Naive thymus-derived CD8-positive, alpha-beta T cell (primary cell): ENCODE measurements at places on chromosomes 12 and 14.

DNA sequence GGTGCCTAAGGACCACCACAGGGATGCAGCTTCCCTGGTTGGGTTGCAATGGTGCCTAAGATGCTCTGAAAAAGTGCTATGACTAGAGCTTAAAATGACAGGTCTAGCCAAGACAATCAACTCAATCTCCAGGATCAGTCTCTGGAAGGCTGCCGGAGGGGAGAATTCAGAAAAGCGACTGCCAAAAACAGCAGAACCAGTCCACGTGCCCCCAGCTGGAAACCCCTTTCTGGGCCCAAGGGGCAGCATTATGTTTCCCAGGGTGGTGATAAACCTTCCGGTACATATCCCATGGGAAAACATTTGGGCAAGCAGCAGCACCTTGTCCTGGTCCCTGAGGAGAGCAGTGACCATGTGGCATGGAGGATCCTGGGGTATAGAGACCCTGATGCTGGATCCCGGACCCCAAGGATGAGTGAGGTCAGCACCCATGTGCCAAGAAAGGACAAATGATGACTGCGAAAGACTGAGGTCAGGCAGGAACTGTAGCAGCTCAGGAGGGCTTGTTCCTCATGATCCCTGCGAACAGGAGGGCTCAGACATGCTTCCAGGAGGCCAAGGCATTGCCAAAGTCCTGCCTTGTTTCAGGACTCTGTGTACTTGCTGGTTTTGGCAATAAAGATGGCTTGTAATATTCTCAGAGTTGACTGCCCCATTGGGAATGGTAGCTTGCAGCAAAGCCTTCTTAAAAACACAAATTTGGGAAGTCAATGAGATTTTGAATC lies 49.9 kb upstream of the LTBP2 start:
- DNase-seq = no peak

- DNase-seq = no peak
Observed at GRCh38 chr12:94705676-94706075, 55.3 kb upstream of the TMCC3 start.

DNA sequence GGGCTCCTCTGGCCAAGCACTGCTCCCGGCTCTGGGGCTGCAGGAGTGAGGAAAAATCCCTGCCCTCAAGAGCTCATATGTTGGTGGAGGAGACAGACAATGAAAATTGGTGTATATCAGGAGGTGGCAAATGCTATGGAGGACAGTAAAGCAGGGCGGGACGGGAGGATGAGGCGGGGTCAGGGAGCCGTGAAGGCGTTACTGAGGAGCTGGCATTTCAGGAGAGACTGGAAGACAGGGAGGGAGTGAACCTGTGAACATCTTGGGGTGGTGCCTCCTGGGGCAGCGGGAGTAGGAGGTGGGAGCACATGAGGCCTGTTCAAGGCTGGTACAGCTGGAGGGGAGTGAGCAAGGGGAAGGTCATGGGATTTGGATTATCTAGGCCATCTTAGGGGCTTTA lies 26.6 kb downstream of the TSPAN9 start:
- no peak for DNase-seq

GRCh38 chr14:58465421-58465820 lies 37.9 kb downstream of the KIAA0586 start:
- DNase-seq = no peak

- DNase-seq = no peak
Observed at GRCh38 chr12:46378530-46378929, 6.0 kb upstream of the SLC38A2 start.

DNA sequence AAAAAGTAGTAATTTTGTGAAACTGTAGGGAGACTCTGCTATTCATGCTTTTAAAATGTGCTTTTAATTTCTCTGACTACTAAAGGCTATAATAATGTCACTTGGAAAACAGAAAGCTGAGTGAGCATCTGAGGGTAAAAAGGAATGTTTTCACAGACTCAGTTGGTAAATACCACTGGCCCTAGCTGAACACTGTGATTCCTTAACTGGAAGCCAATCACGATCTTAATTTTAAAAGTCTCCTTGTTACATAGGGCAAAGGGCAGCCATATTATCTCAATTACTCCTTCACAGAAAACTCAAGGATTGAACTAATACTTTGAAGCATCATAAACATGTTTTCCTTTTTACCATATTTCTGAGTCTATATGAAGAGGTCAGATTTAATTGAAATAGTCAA lies 41.9 kb downstream of the PAWR start:
- no peak for DNase-seq

DNA sequence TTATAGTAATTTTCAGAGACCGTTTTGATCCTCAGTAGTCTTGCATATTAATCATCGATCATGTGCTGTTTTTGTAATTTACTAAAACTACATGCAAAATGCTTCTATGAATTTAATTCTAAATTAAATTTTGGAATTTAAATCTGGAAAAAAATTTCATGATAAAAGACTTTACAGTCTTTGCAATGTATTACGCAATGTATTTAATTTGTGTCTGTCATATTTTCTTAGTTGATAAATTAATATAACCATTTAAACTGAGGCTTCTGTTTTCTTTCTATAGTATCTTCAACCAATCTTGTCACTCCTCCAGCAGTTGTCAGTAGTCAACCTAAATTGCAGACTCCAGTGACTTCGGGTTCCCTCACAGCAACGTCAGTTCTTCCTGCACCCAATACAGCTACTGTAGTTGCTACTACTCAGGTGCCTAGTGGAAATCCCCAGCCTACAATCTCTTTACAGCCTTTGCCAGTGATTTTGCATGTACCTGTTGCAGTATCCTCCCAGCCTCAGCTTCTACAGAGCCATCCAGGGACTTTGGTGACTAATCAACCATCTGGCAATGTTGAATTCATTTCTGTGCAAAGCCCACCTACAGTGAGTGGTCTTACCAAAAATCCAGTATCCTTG lies 94.8 kb downstream of the ATF7IP start:
- no peak for DNase-seq

GRCh38 chr12:5456030-5456429 lies 24.1 kb downstream of the NTF3 start:
- DNase-seq = no peak

DNA sequence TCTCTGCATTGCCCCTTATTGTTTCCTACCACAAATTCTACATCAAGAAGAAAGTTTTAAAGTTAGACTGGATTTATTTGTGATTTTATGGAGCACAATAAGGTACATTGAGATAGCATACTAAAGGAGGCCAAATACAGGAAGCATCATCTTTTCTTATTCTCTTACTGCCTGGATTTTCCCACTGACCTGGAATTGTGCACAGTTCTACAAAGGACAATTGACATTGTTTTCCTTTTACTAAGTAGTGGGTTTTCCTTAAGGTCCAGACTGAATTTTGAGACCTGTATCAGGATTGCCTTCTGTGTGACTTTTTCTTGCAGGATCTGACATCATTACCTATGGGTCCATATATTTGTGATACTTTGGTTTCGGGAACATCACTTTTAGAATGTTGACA lies 18.8 kb upstream of the ZNF140 start:
- DNase-seq = no peak

DNA sequence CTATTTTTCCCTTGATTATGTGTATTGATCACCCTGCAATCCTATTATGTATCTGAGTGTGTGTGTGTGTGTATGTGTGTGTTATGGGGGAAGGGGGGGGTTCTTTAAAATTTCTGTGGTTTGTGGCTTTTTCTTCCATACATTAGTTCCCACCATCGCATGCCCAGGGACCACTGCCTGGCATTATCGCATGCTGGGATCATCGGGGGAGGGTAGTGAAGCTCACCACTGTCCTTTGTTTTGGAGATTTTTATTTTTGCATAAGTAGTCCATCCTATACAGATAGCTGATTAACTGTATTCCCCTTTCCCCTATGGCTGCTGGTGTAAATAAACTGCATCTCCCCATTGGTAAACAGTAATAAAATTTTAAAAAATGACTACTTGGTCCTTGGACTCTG lies 3.4 kb downstream of the ATXN7L3B start:
- no peak for DNase-seq

GRCh38 chr12:123867141-123867540 lies 105.0 kb downstream of the DNAH10 start:
- no peak for DNase-seq

DNA sequence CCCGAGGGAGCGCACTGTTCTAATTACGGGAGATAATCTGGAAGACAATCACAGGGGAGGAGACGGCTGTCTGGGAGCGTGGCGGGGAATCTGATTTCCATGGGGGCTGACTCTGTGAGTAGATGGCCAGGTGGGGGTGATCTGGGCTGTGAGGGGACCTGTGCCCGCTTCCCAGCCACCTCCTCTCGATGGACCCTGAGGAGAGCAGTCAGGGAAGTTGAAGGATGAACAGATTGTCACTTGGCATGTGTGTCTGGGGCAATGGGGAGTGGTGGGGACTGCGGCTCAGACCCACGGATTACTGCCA lies 22.6 kb downstream of the GALNT9 start:
- no peak for DNase-seq

GRCh38 chr12:93126069-93126474 lies 197.0 kb upstream of the EEA1 start:
- no peak for DNase-seq

DNA sequence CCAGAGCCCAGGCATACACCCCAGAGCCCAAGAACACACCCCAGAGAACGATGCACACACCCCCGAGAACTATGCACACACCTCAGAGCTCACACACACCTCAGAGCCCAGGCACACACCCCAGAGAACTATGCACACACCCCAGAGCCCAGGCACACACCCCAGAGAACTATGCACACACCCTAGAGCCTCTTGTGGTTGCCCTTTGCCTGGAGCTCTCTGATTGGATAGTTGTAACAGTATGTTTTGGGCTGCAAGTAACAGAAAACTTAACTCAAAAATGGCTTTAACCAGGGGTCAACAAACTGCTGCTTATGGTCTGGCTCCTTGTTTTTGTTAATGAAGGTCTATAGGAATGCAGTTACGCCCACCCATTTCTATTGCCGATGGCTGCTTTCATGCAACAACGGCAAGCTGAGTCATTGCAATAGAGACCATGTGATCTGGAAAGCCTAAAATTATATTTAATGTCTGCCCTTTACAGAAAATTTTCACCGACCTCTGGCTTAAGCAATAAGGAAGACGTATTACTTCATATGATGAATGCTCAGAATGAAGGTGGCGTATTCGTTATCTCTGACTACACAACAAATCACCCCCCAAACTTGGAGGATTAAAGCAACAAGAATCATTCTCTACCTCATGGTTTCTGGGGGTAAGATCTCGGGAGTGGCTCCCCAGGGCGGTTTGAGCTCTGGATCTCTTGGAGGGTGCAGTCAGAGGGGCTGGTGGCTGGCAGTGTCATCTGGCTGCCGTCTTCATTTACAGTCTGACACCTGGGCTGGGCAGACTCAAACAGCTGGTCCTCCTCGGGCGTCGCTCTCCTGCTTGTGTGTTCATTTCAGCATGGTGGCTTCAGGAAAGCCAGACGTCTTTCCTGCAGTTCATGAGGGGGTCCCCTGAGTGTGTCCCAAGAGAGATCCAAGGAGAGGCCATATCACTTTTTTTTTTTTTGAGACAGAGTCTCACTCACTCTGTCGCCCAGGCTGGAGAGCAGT lies 66.3 kb upstream of the NCOR2 start:
- DNase-seq = no peak

DNA sequence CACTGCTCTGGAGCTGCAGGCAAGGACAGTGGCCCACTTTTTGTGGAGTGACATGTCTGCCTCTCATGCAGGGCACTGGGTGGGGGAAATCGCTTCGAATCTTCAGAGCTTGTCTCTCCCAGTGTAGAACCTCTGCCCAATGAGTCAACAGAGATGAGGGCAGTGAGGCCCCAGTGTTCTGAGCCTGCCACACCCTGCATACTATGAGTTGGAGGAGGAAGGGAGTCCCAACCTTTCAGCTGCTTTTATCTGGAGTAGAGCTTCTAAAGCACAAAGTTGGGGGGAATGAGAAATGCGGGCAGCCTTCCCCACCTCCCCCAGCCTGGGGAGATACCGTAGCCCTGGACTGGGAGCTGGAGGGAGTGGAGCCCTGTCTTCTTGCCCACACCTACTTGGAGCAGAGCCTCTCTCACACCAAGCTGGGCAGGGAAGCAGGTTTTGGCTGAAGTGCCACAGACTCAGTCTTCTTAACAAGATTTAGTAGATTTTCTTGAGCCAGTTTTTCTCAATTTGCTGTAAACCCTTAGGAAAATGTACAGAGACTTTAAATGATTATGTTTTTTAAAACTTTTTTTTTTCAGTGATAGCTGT lies 159.1 kb downstream of the ADGRD1 start:
- no peak for DNase-seq

- DNase-seq = no peak
Observed at GRCh38 chr14:52153939-52154338, 85.1 kb upstream of the NID2 start.
